Stimulated activated CD8-positive, alpha-beta memory T cell treated with anti-CD3 and anti-CD28 coated beads, Interleukin-4, amount 100 ng/mL, for 48 hours (primary cell): ENCODE measurements at places on chromosomes 3 and 15.

DNA sequence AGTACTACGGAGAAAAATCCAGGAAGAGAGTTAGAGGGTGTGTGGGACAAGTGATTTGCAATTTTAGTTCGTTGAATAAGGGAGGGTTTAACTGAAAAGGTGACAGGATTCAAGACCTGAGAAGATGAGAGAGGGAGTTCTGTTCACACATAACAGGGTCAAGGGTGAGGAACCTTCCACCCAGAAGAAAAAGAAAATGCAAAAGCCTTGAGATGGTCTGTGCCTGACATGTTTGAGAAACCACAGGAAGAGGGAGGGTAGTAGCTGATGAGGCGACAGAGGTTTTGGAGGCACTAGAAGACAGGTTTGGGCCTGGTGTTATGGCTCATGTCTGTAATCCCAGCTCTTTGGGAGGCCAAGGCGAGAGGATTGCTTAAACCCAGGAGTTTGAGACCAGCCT, 591 bp upstream of the SLC25A20 start:
- DNase-seq = peak; percentile 43

- DNase-seq = no peak
Measured at GRCh38 chr3:167798443-167798842, 62.9 kb downstream of the SERPINI1 start.

- no peak for DNase-seq
Measured at GRCh38 chr3:160851629-160852210, 95.7 kb downstream of the PPM1L start.

GRCh38 chr3:165814380-165814779, 22.8 kb downstream of the BCHE start:
- no peak for DNase-seq

DNA sequence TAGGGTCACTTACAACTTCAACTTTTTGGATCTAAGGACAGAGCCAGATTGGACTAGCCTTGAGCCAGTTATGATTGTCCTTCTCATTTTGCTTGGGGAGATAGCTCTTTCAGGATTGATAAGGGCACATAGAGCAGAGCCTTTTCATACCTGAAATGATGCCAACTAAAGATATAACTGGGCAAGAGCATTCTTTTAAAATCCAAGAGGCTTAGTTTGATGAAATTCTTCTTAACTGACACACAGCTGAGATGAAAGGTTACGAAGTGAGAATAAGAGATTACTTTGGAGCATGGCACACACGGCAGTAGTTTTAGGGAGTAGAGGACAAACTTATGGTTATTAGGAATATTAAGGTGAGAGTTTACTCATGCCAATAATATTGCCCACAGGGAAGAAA, 12.7 kb downstream of the CD200 start:
- DNase-seq = no peak
